ENCODE measurements at places on chromosomes 1 and 21.

DNA sequence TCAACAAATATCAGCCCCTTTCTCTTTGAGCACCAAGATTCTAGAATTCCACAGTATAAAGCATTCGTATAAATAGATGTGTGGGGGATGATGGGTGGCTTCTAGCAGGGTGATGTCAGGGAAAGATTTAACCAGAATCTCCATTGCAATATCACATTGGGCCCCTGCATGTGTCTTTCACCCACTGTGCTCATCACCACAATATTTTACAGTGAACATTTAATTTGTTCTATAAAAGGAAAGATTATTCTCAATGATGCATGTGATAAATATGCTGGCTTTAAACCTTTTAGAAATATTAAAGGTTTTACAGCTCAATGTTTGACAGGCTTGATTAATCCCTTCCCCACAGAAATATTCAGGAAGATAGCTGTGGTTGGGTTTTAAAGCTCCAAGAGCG lies 457.8 kb upstream of the DAB1 start:
- DNase-seq = no peak

- DNase-seq = no peak
These were observed 8.1 kb upstream of the CGN start for GRCh38 chr1:151502859-151503780.

- DNase-seq = no peak
These were observed 191.4 kb downstream of the KCNK2 start for GRCh38 chr1:215273838-215274516.

GRCh38 chr1:245261786-245262185 lies 107.0 kb downstream of the KIF26B start:
- DNase-seq = no peak

DNA sequence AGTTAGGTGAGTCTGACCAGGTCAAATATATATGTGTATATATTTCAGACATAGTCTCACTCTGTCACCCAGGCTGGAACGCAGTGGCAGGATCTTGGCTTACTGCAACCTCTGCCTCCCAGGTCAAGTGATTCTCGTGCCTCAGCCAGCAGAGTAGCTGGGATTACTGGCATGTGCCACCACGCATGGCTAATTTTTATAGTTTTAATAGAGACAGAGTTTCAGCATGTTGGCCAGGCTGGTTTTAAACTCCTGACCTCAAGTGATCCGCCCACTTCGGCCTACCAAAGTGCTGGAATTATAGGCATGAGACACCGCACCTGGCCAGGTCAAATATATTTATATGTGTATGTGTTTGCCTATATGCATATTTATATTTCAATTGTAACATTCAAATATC lies 581.5 kb upstream of the B3GALT2 start:
- no peak for DNase-seq

- DNase-seq = no peak
These were observed 5.6 kb upstream of the DDOST start for GRCh38 chr1:20666804-20667203.

GRCh38 chr1:94237291-94238226 lies at the start of gene ARHGAP29:
TSS of gene ARHGAP29 (minus strand) at chr1:94237584. CDS start at chr1:94231611, 5,973 bp downstream.
- no peak for DNase-seq

DNA sequence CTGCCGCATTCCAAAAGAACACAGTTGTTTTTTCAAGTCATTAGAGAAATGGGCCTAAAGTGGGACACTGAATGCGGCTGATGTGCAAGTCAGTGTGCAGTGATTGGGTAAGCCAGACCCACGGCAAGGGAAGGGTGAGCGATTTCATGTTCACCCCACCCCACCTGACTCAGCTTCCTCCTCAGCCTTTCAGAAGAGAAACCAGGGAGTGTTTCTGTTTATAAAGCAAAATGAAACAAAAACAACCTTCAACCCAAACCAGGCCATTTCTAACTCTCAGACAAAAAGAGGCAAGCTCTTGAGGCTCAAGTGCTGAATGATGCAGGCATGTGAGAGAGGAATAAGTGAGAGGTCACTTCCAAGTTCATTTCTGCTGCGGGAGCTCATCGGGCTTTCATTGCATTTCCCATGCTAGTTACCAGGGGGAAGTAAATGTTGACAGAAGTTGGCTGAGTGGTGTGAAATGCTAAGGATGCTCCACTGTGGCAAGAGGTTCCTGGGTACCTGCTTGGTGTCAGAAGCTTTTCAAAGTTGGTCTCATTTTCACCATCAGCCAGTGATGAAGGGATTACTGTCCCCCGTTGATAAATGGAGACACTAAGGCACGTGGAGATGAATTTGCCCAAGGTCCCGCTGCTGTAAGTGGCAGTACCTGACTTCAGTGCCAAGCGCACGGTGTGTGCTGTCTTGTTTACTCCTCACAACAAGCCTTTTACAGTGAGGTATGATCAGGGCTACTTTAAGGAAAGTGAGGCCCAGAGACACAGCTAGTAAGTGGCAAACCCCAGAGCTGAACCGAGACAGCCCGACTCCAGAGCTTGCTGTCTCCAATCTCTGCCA lies 29.1 kb downstream of the STPG1 start:
- no peak for DNase-seq

- no peak for DNase-seq
These were observed 65.7 kb upstream of the JUN start for GRCh38 chr1:58849551-58849950.

DNA sequence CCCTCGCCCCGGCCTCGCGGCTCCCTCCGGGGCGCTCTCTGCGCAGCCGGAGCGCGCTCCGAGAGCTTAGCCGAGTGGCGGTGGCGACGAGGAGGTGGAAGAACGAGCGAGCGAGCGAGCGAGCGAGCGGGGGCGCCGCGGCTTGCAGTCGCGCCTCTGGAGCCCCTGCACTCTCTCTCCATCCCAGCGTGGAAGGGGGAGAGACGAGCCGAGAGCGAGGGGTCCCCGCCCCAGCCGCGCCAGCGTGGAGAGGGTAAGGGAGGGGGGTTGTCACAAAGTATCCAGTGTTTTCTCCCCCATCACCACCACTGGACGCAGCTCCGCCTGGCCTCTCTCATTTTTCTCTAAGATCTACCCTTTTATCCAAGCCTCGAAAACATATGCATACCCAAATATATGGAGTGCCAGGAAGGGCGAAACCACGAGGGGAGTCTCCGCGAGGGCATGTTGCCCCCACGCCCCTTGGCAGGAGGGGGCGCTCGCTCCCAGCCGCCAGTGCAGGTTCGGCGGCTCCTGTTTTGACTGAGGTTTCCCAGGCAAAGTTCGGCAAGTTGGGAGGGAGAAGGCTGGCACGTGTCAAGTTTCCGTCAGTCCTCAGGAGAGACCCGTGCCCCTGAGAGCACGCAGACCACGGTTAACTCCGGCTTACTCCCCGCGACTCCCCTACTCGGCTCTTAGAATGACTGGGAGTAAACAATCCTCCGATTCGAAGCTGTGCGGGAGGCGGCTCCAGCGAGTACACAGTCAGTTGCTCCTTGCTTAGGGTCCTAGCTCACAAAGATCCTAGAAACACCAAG lies 569 bp upstream of the DAB1 start:
- no peak for DNase-seq

GRCh38 chr21:44837537-44837936 lies 19.7 kb upstream of the SUMO3 start:
- no peak for DNase-seq

DNA sequence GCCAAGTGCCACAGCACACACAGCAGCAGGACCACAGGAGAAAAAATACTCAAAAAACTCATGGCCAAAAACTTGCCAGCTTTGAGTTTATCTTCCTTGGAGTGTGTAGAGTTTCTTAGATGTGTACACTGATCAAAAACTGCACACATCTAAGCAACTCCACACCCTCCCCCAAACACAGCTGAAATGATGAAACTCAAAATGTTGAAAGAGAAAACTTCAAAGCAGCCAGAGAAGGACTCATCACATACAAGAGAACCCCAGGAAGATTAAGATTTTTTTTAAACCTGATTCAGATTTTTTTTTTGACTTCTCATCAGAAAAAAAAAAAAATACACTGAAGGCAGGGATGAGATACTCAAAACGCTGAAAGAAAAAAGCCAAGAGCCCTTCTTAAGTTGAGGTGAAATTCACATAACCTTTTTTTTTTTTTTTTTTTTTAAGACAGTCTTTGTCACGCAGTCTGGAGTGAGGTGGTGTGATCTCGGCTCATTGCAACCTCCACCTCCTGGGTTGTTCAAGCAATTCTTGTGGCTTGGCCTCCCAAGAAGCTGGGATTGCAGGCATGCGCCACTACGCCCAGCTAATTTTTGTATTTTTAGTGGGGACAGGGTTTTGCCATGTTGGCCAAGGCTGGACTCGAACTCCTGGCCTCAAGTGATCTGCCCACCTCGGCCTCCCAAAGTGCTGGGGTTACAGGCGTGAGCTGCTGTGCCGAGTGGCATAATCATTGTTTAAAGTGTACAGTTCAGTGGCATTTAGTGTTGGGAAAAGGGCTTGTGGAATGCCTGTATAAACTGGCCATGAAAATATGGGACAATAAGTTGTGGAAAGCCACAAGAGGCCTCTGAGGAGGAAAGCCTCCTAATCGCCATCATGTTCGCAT lies 20.9 kb upstream of the PDXK start:
- no peak for DNase-seq

GRCh38 chr1:89850844-89851415 lies 30.1 kb downstream of the LRRC8D start:
- no peak for DNase-seq

GRCh38 chr1:16172218-16172830 lies 16.5 kb upstream of the EPHA2 start:
- no peak for DNase-seq

DNA sequence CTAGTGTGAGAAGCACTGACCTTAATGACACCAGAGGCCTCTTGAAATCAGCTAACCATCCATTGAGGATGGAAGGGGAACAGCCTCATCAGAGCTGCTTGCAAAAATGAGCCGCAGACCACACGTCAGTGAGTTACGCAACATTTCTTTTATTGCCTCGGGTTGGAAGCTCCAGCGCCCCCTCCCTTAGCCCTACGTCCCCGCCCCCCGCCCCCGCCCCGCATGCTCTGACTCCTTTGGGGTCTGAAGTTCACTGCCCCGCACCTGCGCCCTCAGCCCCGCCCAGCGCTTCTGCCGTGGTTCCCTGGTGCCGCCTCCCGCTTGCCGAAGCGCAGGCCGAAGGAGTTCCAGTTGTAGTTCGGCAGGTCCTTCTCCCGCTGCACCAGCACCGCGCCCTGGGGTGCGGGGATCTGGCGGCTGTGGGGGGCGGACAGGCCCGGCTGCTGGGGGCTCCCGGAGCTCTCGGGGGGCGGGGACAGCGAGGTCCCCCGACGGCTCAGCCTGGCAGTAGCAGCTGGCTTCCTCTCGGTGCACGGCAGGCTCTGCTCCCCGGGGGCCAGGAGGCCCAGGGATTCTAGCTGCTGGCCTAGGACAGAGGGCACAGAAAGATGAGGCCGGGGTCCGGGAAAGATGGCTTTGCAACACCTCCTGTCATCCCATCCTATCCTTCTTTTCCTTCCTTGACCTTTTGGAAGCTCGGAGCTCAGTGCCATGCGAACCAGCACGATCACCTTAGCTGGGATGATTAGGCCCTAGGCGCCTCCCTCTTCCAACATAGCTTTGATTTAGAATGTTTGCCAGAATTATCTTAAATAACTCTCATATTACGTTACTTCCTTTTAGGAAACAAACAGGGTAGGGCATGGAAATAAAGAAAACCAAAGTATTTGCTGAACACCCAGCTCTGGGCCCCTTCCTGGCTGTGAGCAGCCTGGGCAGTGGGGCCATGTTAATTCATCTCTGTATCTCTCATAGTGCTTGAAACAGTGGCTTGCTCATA lies 5.8 kb downstream of the KISS1 start:
- no peak for DNase-seq

DNA sequence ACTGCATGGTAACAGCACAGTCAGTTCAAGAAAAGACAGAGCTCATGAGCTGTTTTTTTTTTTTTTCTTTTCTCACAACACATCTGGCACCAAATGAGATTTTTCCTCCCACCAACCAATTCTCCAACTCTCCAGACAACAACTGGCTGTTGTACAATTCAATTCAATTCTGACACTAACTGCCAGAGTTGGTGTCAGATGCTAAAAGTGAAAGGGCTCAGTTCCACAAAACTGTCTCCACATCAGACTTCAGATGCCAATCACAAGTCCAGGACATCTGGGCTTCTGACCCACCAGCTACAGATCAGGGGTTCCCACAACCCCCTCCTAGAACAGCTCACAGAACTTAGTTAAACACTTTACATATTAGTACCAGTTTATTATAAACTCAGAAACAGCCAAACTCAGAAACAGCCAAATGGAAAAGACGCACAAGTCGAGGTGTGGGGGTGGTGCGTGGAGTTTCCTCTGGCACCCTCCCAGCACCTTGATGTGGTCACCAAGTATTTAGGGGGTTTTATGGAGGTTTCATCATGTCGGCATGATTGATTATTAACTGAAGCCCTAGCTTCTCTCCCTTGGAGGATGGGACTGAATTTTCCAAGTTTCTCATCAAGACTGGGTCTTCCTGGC lies 39.2 kb upstream of the LRRC8D start:
- no peak for DNase-seq

- no peak for DNase-seq
These were observed 10.5 kb downstream of the TENT5C start for GRCh38 chr1:117616356-117616755.

GRCh38 chr1:100053727-100054126 lies 79.0 kb downstream of the SASS6 start:
- no peak for DNase-seq

DNA sequence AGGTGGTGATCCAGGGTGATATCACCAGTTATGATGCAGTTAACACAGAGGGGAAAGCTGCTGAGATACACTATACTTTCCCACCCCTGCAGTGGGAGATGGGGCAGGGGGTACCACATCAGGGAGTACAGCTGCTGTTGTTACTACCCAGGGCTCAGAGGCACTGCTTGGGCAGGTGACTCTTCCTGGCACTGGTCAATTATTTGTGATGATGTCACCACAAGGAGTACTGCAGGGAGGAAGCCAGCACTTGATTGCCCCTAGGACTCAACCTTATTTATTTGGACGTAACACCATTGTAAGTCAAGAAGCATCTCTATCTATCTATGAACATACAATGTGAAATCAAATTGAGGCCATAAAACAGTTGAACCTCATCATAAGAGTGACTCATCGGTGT lies 10.1 kb downstream of the IFNAR1 start:
- DNase-seq = no peak

- no peak for DNase-seq
These were observed 67.2 kb downstream of the NAV1 start for GRCh38 chr1:201606096-201606495.

GRCh38 chr1:92901126-92901525 lies 60.1 kb downstream of the DIPK1A start:
- no peak for DNase-seq

DNA sequence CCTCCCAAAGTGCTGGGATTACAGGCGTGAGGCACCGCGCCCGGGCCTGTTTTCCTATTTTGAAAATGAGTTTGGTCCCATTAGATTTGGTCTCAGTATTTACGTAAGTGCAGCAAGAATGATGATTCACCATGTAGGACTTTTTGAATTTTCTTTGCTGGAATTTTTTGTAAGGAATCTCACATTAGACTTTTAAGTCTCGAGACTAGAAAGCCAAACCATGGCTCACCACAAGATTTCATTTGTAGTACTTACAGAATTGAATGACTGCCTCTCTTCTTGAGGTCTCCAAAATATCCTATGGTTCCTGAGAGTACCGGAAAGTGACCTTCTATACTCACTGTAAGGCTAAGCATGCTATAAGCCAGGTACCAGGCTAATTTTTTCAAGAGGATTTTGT lies 325 bp downstream of the OR14A2 start:
- no peak for DNase-seq

GRCh38 chr1:230125640-230126528 lies 58.8 kb downstream of the GALNT2 start:
- no peak for DNase-seq
